Body of pancreas (tissue), 4 donors: ENCODE measurements at places on chromosomes 7 and 10. TPM values are rescaled to one million over a fixed set of nuclear protein-coding genes. Genes with fewer than 3 reads are reported as not detected.

SPACDR gene
- total RNA-seq, result 1.0 TPM

SLC16A12 gene
- 26.7 TPM for total RNA-seq

ARHGEF35 gene
- 5.4 TPM for total RNA-seq

GPNMB gene
- total RNA-seq, result 17.5 TPM

AGR2 gene
- total RNA-seq, result 6.3 TPM

SFRP4 gene
- 5.3 TPM for total RNA-seq

PON3 gene
- 3.0 TPM for total RNA-seq

EPDR1 gene
- total RNA-seq, result 17.6 TPM

ZNF777 gene
- total RNA-seq, result 8.3 TPM

- DNase-seq, result no peak
Observed at GRCh38 chr7:31058122-31058521, 6.0 kb downstream of the ADCYAP1R1 start.

- DNase-seq, result no peak
Observed at GRCh38 chr7:123724817-123725253, 24.0 kb downstream of the WASL start.

DNA sequence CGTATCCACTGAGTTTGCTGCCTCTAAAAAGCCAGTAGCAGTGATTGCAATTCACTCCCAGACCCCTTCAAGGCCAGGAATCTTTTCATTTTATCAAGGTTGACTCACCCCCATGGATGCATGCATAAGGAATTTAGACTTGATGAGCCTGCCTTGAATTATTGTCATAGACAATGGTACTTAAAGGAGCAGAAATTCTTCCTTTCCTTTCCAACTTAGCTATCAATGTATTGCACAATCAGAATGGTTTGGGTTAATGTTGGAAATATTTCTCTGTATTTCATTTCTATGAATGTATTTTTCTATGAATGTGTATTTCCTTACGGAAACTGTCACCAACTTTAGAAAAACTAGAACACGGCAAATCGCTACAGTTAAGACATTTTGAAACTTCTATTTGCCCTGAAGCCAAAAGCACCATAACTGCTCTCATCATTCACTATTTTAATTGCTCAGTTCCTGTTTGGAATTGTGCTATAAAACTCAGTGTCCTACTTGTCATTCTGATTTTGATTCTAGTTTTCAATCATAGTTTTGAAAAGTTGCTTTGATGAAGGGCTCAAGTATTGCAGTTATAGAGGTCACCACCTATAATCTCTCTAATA is 355.7 kb upstream of the AKR1E2 start:
- no peak for DNase-seq

- no peak for DNase-seq
Observed at GRCh38 chr10:29746080-29746797, 111.5 kb upstream of the SVIL start.

DNA sequence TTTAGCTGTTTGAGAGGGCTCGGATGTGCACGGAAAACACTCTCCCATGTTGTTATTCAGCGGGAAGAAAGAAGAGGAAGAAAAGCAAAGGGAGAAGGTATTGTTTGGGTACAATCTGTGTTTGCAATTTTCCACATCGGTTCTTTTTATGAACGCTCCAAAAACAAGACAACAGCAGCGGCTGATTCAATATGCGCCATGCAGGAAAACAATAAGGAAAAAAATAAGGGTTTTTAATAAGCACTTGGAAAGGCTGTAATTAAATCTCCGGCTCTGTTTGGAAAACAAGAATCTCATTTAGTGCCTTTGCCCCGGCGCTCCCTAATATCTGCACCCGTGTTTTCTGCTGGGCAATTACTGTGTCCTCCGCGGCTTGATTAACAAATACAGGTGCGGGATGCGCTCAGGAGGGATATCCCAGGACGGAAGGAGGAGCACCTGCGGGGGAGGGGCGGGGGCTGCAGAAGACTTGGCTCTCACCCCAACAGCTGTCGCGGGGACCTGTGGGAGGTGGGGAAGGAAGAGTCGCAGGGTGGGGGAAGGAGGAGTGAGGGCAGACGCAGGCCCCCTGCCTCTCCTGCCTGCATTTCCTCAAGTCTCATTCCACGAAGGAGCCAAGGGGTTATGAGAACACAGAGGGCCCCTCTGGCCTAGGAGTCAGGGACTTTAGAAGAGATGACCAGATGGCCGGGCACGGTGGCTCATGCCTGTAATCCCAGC is 181.5 kb upstream of the PODXL start:
- DNase-seq, result no peak

- no peak for DNase-seq
Observed at GRCh38 chr7:42677751-42678699, 233.8 kb downstream of the C7orf25 start.

DNA sequence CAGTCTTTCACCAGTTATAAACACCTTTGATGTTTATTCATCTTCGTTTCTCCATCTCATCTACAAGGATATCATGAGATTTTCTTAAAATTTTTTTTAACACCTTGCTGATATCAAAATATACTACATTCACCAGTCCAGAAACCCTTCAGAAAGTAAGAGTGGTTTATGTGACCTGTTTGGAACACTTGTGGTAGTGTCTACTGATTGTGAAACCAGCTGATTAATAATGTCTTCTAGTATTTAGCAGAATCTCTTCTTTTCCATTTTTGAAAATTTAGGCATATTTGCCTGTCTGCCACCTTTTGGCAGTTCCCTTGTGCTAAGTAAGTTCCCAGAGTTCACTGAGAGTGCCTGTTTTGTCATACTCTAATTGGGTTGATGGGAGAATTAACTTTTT is 18.5 kb downstream of the DLD start:
- DNase-seq, result no peak

GRCh38 chr10:7130191-7130911 is 280.5 kb downstream of the SFMBT2 start:
- DNase-seq, result no peak

DNA sequence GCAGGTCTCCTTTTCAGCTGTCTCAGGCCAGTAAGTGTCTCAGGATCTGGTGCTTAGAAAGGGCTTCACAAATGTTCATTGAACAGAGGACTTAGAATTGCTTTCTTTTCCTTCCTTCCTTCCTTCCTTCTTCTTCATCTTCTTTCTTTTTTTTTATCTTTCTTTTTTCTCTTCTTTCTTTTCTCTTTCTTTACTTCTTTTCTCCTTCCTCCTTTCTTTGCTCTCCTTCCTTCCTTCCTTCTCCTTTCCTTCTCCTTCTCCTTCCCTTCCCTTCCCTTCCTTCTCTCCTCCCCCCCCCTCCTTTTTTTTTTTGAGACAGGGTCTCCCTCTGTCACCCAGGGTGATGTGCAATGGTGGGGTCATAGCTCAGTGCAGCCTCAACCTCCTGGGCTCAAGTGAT is 34.6 kb downstream of the COL26A1 start:
- DNase-seq, result no peak

GRCh38 chr7:45001826-45002225 is 1.8 kb downstream of the CCM2 start:
- no peak for DNase-seq
